Stimulated activated CD4-positive, alpha-beta T cell treated with anti-CD3 and anti-CD28 coated beads, TNF-alpha, amount 100 ng/mL, for 4 hours (primary cell): ENCODE measurements at places on chromosomes 2 and 18.

DNA sequence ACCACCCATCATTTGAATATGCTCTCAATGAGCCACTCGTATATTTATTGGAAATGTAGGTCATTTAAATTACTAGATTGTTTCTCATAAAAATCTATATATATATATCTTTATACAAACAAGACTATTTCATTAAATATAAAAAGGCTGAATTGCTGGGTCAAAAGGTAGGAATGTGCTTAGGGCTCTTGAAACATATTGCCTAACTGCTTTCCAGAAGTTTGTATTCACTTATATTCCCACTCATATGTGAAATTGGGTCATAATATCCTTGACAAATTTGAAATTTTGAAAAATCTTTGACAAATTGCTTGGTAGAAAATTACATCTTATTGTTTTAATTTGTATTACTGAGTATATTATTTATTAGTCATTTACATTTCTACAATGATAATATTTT, 999.8 kb upstream of the CDH2 start:
- DNase-seq, result no peak

DNA sequence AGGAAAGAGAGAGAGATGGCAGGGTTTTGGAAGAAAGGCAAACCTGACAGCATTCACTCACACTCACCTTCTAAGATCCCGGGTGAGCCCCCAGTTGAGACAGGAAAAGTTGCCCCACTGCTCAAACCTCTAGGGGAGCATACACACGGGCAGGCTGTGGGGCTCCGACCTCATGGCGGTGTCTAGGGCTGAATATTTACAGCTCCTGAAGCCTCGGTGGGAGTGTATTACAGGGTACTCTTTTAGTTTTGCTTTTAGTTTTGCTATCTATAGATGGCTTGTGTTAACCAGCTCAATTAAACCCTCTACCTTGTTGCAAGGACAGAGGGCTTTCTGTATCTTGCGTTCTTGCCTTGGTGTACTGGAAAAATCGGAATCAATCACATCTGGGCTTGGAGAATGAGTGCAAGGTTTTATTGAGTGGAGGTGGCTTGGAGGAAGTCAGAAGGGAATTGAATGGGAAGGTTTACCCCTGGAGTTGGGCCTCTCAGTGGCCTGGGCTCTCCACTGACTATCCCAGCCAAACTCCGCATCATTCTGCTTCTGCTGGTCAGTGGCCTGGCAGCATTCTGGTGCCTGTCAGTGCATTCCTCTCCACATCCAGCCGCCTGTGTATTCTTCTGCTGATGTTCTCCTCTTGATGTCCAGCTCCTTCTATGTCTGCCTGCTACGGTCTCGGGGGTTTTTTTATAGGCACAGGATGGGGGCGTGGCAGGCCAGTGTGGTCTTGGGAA, 10.1 kb upstream of the IFIH1 start:
- DNase-seq, result no peak

DNA sequence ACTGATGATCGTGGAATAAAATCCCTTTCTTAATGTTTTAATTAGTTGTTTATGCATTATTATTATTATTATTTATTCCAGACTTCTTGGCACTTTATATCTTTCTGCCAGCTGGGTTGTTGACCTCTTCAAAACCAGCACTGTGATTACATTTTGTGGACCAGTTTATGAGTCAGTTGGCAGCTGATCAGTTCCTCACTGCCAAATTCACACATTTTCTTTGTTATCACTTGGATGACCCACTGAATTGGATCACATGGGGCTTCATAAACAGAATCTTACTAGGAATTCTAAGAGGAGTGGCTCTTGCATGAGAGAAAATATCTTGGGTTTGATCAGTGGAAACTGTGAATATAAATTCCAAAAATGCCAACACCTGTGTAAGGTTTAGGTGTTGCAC, 321.8 kb upstream of the SPRED2 start:
- no peak for DNase-seq

GRCh38 chr2:145050134-145050533, 530.2 kb upstream of the ZEB2 start:
- DNase-seq, result no peak

- DNase-seq, result no peak
Observed at GRCh38 chr18:50751490-50751889, 68.3 kb downstream of the MRO start.
